Stimulated activated CD8-positive, alpha-beta memory T cell treated with anti-CD3 and anti-CD28 coated beads, Interleukin-4, amount 100 ng/mL, for 1 hour (primary cell): ENCODE measurements at places on chromosomes 5 and 9.

- DNase-seq, result no peak
Measured at GRCh38 chr9:81599837-81600236, 89.5 kb downstream of the TLE1 start.

- peak; percentile 4 for DNase-seq
Measured at GRCh38 chr5:56910210-56910965, 992 bp downstream of the SETD9 start.

DNA sequence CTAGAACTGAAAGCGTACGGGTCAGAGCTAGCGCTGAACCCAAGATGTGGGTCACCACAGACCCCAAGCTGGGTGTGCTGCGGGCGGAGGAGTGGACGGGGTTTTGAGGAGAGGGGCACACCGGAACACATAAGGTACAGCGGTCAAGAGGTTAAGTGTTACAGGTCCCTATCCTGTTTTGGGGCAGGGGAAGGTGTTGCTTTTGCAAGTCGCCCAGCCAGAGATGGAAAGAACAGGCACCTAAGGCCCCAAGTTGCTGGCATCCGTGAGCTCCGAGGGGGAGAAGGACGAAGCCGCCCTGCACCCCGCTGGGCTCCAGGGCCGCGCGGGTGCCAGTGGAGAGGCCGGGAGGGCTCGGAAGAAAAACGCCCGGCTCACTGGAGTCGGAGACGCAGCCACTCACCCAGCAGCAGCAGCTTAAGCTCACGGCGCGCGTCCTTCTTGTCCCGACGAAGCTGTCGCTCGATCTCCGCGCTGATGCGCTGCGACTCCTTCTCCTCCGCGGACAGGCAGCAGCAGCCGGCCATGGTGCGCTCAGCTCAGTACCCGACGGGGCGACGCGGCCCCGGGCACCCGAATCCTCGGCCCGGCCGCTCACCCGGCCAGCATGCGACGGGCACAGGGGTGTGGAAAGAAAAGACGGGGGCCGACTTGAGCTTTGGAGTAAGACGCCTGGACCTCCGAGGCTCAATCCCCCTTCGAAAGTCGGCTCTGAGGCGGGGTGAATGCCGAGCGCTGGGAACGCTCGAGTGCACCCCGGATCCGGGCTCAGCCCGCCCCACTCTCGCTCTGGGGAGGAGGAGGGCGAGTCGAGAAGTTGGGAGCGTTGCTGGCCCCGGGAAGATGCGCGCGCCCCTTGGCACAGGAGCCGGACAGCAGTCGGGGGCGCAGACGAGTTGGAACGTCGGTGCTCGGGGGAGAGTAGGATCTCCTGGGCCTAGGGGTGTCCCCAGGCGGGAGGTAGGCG lies 572 bp downstream of the GNA14 start:
- no peak for DNase-seq

- no peak for DNase-seq
Measured at GRCh38 chr5:159663986-159664385, 252.3 kb upstream of the ADRA1B start.
